ENCODE measurements at places on chromosomes 7 and 10. TPM values are rescaled to one million over a fixed set of nuclear protein-coding genes. Genes with fewer than 3 reads are reported as not detected.

Gene AKR1B15
- not detected for total RNA-seq

Gene WDR91
- 7.2 TPM for total RNA-seq

Gene FAM13C
- total RNA-seq = 3.1 TPM

Gene LRIT1
- not detected for total RNA-seq

Gene ERVW-1
- not detected for total RNA-seq

Gene TAC1
- total RNA-seq = 0.68 TPM

Gene ARHGEF5
- 3.7 TPM for total RNA-seq

DNA sequence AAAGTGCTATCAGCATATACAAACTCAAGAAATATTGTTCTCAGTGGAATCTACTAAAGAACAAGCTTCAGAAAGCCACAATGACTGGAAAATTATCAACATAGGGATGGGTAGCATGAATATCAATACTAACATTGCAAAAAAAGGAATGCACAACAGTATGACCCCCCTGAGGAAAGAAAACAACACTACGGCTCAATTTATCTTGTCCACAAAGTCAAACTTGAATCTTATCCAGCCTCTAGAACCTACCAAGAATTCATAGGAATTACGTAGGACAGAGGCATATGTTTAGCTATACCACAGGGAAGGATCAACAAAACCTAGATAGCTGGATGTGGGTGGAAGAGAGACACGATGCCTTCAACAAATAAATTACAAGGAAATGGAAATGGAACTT, 54.6 kb downstream of the AGMO start:
- no peak for DNase-seq

GRCh38 chr7:80467069-80467468, 44.8 kb downstream of the GNAT3 start:
- DNase-seq = no peak

DNA sequence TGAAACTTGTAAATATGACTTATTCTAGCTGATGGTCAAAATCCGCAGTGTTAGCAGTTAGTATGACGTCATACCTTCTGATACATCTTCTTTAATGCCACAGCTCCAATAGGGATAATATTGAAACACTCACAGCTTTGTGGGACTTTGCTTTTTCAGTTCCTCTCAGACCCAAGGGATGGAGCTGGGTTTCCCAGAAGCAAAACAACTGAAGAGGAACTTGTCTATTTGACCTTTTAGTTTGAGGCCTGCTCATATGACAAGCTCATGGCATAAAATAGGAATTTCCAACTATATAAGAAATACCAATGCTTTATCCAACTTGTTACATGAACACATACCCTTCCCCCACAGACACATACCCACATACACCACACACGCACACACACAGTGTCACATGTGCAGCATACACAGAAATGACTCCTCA, 31.6 kb upstream of the C10orf67 start:
- no peak for DNase-seq

DNA sequence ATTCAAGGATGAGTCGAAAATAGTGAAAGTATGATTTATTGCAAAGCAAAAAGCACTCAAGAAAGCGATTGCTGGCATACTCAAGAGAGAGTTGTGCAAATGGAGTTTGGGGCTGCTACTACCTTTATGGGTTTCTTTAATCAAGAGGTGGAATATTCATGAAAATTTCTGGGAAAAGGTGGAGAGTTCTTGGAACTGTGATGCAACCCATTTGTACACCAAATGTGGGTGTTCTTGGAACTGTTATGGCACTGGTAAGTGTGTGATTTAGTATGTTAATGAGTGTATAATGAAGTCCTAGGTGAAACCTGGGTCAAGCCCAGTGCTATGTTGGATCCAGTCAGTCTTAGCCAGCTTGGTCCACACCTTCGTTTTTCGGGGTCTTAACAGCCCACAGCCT, 3.4 kb upstream of the VOPP1 start:
- DNase-seq = no peak

- DNase-seq = no peak
These were observed 1.8 kb downstream of the PPP1R35 start for GRCh38 chr7:100434297-100435144.

- DNase-seq = no peak
These were observed 267.0 kb upstream of the TCERG1L start for GRCh38 chr10:131578472-131578970.

DNA sequence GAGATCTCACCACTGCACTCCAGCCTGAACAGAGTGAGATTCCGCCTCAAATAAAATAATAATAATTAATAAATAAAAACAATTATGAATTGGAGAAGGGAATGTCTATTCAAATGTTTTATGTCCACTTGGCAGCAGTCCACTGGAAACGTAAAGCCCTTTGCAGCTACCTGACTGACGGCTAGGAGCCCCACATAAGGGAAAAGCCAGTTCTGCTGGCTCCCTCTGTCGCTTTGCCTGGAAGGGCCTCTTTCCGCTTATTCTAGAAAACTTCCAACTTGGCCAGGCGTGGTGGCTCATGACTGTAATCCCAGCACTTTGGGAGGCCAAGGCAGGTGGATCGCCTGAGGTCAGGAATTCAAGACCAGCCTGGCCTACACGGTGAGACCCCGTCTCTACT, 6.1 kb upstream of the TNS3 start:
- no peak for DNase-seq

GRCh38 chr7:95493247-95493646, 7.5 kb downstream of the ASB4 start:
- no peak for DNase-seq

DNA sequence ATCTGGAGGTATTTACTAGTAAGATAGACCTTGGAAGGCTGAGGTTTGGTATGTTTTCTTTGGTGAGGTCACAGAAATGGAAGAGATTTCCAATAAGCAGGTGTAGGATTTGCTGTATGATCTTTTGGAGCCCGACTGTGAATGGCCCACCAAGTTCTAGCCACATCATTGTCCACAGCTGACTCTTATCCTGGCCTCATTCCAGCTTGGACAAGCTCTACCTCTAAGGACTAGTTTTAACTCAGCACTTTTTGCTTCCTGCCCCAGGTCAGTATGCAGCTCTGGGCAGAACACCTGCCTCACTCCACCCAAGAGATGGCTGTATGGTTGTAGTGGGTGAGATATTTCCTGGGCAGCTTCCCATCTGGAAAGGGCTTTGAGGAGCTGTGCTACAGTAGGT, 6.1 kb upstream of the CPA4 start:
- no peak for DNase-seq

GRCh38 chr7:37728747-37729146, 45.2 kb downstream of the GPR141 start:
- DNase-seq = no peak

DNA sequence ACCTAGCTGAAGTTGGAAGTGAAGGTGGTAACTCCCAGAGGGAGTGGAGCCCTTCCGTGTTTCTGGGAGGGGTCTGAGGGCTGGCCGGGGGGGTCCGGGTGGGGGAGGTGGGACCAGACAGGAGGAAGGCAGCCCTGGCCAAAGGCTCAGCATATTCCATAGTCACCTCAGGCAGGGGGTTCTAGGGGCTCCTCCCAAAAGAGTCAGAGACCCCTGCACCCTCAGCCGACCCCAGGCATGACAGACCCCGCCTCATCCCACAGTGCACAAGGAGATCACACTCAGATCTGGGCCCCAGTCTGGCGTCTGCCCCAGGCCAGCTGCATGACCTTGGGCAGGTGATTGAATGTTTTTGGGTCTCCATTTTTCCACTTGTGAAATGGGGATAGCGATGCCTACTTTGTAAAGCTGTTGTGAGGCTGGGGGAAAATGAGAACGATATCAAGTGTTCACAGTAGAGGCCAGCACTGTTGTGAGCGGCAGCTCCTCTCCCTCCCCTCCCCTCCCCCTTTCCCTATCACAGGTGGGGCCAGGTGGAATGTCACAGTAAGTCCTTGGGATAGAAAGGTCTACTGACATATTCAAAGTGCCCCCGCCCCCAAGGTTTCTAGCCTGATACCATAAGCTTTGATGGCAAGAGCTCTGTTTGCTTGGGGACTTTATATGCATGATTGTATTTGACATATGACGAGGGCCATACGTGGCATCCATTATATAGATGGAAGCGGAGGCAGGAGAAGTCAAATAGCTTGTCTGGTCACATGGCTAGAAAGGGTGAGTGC, 33.3 kb downstream of the DNAJB12 start:
- no peak for DNase-seq

GRCh38 chr7:22109761-22110160, 164.1 kb upstream of the CDCA7L start:
- DNase-seq = peak; percentile 52

GRCh38 chr10:71946700-71947099, 17.5 kb upstream of the CHST3 start:
- no peak for DNase-seq

GRCh38 chr10:77889277-77889903, 37.2 kb downstream of the DLG5 start:
- DNase-seq = peak; percentile 88

DNA sequence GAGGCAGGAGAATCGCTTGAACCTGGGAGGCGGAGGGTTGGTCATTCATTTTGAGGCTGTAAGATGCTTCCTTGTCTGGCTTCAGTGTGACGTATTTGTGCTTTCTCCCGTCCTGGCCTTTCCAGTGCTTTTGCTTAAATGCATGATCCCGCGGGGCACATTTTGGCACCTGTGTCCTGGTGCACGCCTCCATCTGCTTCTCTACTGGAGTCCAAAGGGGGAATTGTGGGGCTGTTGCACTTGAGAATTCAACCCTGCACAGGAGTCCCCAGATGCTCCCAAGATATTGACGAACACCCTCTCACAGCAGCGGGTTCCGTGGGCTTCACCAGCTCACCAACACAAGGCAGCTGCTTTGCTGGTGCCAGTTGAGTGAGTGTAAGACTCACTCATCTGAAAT, 10.3 kb upstream of the LRRC27 start:
- DNase-seq = no peak

- no peak for DNase-seq
These were observed 23.1 kb upstream of the SAR1A start for GRCh38 chr10:70193391-70193844.

DNA sequence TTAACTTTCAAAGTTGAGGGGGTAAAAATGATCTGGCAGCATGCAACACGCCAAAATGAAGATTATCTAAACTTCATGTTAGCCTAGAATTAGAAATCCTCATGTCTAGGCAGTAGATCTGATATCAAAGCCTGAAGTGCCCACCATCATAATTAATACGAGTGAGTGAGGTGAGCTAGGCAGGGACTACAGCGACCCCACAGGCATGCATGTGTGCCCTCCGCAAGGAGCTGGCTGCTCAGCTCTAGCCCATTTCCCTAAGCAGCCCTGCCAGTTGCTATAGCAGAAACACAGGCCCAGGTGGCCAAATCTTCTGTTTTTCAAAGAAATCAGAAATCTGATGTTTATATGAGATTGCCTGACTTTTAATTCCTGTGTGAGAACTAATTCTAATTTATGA, 93.1 kb upstream of the IFRD1 start:
- peak; percentile 18 for DNase-seq

All from neural progenitor cell (in vitro differentiated cells).